ELR (cell line): ENCODE measurements at places on chromosomes 5 and 9.

DNA sequence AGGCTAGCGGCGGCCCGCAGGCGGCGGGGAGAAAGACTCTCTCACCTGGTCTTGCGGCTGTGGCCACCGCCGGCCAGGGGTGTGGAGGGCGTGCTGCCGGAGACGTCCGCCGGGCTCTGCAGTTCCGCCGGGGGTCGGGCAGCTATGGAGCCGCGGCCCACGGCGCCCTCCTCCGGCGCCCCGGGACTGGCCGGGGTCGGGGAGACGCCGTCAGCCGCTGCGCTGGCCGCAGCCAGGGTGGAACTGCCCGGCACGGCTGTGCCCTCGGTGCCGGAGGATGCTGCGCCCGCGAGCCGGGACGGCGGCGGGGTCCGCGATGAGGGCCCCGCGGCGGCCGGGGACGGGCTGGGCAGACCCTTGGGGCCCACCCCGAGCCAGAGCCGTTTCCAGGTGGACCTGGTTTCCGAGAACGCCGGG, 253 bp downstream of the SLC12A2 start:
- DNase-seq = no peak

GRCh38 chr5:121432-121831, 29.5 kb downstream of the PLEKHG4B start:
- DNase-seq = no peak

DNA sequence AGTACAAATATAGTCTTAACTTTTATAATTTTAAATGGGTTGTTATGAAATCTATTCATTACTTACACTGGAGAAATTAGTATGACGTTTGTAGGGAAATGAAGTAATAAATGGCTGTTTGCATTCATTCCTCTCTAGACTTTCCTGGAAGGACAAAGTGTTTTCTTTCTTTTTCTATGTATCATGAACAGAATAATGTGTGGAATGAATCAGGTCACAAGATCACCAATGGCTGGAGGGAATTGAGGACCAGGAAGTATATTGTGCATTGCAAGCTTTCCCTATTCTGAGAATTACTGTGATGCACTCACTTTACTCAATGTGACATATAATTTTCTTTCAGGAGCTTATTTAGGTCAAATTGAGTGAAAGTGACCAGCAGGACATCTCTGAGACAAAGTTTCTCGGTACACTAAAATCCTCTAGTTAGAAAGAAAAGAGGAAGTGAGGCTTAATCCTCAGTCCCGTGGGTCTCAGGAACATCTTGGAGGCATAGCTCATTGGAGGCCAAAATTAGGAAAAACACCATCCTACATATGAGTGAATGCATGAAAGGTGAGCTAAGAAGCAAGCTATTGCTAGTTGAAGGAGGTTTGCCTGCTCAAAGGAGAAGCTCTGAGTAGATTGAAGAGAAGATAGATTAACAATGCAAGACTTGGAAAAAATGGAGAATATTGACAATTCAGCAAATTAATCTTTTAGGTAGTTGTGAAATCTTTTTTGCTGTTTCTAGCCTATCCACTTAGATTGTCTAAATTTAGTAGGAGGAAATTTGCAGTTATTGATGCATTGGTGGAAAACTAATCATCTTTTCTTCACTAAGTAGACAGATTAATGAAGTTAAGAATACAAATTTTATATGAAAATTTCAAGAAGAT, 28.0 kb downstream of the ERAP2 start:
- DNase-seq = no peak

- DNase-seq = no peak
These were observed 46.1 kb upstream of the TMED7 start for GRCh38 chr5:115671939-115672338.

DNA sequence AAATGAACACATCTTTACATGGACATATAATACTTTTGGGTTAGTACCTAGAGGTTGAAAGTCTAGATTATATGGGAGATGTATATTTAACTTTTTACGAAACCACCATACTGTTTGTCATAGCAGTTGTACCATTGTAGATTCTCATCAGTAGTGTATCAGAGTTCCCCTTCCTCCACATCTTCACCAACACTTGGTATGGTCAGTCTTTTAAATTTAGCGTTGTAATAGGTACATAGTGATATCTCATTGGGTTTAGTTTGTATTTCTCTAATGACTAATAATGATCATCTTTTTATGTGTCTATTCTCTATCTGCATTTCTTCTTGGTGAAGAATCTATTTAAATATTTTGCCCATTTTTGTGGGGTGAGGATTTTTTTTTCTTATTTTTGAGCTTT, 137.5 kb downstream of the NR3C1 start:
- DNase-seq = no peak
